Bone marrow (tissue), 2 donors: ENCODE measurements at places on chromosomes 3 and 15.
A peak's percentile ranks its signal among the peaks of the same experiment; 100 is the strongest.

GRCh38 chr3:31562525-31562924 is 29.8 kb downstream of the STT3B start:
- no peak for DNase-seq

- DNase-seq, result no peak
Measured at GRCh38 chr3:125318167-125318865, 56.8 kb downstream of the ZNF148 start.

GRCh38 chr15:95259513-95259912 is 1028.2 kb downstream of the MCTP2 start:
- peak; percentile 35 for DNase-seq

GRCh38 chr3:108352176-108352575 is 55.8 kb downstream of the HHLA2 start:
- no peak for DNase-seq

DNA sequence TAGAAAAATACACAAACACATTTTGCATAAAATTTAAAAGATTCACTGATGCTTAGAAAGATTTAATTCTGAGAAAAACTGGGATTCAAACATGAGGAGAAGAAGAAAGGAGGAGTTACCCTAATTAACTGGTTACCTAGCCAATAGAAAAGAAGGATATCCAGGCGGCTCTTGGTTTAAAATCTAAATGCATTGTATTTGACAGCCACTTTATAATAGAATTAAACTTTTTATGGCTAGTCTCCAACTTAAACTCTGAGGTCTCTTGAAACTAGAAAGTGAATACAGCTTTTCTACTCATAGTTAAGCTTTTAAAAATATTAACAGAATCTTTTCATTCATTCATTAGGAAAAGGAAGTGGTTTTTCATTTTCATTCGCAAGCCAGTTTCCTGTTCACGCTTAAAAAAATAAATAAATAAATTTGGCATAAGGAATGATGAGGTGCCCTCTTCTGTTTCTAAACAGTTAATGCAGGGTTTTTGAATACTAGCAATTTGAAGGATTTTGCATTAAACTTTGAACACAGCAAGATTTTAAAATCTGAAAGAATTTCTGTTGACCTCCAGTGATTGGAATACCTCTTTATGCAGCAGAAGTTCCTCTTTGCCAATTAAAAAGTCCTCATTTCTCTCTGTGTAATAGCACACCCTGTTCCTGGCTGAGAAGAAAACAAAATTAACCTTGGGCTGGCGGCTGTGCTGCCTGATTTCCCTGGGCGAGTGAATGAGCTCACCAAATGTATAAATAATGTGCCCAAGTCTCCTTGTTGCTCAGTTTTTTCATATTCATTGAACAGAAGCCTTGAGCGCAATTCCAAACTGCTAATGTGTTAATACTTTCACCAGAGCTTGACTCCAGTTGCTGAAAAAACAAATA is 105.1 kb downstream of the ZMAT3 start:
- DNase-seq, result no peak

DNA sequence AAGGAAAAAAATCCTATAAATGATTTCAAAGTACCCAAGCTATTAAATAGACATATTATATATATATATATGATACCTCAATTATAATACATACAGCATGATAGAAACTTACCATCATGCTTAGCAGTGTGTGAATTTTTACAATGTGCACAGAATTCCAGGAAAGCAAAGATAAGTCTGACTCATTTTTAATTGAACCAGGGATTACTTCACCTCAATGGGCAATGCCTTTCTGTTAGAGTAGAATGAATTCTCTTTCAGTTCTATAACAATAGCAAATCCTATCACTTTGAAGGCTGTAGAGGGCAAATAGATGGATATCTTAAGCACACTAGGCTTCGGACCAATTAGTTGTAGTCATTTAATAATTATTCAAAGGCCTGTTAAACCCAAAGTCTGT is 54.8 kb upstream of the P3H2 start:
- no peak for DNase-seq

GRCh38 chr15:88066636-88067330 is 189.8 kb downstream of the NTRK3 start:
- no peak for DNase-seq

GRCh38 chr15:33994005-33994615 is 25.8 kb downstream of the CHRM5 start:
- no peak for DNase-seq

DNA sequence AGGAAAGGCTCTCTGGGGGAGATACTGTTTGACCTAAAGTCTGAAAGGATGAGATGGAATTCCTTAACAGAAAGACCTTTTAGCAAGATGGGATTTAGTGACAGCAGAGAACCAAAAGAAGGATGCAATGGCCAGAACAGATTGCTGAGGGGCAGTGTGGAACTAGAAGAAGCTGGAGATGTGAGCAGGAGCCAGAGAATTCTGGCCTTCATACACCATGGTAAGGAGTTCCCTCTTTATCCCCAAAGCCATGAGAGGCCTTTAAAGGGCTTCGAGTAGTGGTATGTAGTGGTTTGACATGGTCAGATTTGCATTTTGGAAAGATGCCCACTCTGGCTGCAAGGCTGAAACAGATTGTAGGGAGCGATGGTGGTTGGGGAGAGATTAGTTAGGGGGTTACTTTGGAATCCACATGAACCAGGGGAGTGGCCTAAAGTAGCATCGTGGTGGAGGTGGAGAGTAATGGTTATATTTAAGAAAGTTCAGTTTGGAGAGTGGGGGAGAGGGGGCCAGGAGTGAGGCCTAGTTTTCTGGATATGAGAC is 34.0 kb upstream of the NPHP3 start:
- DNase-seq, result no peak

DNA sequence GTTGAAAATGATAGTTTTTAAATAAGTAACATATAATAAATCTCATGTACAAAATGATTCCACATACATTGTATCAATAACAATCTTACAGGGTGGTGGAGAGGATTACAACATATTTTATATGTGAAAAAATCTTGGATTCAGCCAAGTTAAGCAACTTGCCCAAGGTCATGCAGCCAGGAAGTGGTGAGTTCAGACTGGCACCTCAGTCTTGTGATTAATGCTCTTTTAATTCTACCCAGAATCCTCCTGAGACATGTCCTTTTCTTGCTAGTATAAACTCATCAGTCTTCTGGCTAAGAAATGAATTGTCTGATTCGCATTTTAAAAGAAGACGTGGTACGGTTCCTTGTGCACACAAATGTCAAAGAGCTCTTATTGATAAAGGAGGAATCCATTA is 4.5 kb upstream of the MYRIP start:
- DNase-seq, result no peak

DNA sequence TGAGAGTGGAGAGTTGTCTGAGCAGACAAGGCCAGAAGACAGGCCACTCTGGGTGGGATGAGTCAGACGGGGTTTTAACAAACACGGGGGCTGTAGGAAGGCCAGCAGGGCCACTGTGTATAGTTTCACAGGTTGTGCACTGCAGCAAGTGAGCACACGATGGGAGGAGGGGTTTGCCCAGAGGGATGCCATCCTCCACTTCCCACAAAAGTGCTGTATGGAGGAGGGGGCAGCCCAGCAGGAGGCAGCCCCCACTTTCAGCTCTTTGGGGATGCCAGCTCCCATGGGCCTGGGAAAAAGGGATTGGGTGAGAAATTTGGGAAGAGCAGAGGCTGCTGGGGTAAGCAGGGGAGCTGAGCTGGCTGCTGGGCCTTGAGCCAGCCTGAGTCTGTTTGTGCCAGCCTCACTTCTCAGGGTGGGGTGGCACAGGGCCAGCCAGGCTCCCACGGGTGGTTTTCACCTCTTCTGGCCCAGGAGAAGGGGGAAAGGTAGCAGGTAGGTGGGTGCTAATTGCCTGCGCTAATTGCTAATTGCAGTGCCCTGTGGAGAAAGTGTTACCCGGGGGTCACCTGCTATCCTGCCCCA is 6.7 kb downstream of the ZBTB47 start:
- no peak for DNase-seq

DNA sequence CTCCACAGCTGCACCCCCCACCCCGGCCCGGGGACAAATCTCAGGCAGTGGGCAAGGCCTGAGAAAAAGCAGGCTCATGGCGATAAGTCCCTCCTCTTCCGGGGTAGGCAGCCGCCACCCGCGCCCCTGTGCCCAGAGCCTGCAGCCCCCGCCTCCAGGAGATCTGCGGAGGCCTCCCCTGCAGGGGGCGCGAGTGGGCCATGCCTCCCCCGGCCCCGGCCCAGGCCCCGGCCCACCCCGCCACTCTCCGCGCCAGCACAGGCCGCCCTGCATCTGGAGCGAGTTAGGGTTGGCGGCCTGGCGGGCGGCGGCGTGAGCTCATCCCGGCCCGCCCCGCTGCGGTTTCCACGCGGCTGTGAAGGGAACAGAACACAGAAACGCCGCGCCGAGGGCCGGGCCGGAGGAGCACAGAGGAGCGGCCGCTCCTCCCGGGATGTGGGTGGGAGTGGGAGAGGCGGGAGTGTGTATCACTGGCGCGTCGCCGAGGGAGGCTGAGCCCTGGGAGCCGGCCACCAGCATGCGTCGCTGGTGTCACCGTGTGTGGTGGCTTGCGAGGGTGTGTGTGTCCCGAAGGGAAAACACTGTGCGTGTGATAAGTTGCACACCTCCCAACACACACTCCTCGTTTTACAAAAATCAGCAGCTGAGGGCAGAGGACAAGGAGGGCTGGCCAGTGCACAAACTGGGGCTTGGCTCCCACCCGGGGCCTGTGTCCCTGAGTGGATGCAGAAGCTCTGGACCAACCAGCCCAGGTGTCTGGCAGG is 17.2 kb downstream of the MYL3 start:
- DNase-seq, result peak; percentile 80

DNA sequence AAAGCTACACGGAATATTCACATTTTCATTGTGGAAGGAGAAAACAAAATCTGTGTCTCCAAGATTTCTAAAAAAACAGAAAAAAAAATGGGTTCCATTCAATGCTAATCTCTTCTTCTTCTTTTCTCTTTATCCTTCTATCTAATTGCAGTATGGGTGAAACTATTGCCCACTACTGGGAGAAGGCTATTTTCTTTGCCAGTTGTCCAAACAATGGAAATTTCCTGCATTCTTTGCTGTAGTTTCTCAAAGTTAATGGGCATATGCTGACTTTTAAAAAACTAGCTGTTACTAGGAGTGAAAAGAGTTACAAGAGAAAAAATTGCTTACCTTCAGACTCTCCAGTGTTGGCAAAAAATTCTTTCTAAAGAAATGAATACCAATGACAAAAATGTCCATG is 179.3 kb upstream of the ANKRD28 start:
- no peak for DNase-seq

- DNase-seq, result no peak
Measured at GRCh38 chr3:45960289-45960688, 17.0 kb downstream of the CXCR6 start.

GRCh38 chr3:117118604-117119003 is 409.0 kb downstream of the TUSC7 start:
- no peak for DNase-seq

GRCh38 chr3:9793161-9793781 is 389 bp downstream of the ARPC4 start:
- DNase-seq, result no peak

- DNase-seq, result no peak
Measured at GRCh38 chr15:55407498-55408011, 604 bp downstream of the CCPG1 start.

DNA sequence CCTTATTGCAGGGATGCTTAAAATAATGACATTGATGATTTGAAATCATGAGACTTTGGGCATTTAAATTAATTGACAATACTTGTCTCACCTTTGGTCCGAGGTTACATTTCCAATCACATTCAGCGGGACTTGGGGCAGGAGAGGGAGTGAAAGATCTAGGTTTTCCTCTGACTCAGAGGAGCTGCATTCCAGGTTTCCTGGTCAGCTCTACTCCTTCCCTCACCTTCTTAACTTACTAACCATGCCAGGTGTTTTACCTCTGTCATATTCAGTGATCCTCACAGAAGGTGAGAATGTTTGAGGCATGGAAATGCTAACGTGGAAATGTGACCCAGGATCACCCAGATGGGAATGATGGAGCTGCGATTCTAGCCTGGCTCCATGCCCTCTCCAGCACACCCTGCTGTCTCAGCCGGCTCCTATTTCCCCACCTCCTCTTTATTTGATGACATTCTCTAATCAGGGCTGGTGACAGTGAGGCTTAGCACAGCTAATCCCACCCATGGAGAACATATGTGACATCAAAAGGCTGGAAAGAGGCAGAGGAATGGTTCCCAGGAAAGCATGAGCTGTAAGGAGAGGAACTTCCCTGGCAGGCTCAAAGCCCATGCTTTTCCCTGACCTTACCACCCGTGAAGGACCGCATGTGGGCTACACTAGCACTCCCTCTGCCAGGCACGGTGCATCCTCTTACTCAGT is 38.7 kb downstream of the THSD4 start:
- DNase-seq, result no peak

GRCh38 chr3:184354121-184354728 is 7.2 kb downstream of the CLCN2 start:
- no peak for DNase-seq
